ENCODE measurements at places on chromosomes 16 and 17. TPM values are rescaled to one million over a fixed set of nuclear protein-coding genes. Genes with fewer than 3 reads are reported as not detected.

EFCAB5 gene
- total RNA-seq = 0.52 TPM

BAHCC1 gene
- 0.27 TPM for total RNA-seq

KRTAP1-1 gene
- not detected for total RNA-seq

HBM gene
- total RNA-seq = not detected

VTN gene
- 0.23 TPM for total RNA-seq

RNU2-1 gene
- total RNA-seq = 6,735 TPM

USP31 gene
- total RNA-seq = 6.8 TPM

CCL4 gene
- total RNA-seq = 8.0 TPM

SLC38A7 gene
- total RNA-seq = 13.7 TPM

TBC1D3E gene
- total RNA-seq = not detected

C1QTNF8 gene
- total RNA-seq = not detected

FOXO3B gene
- total RNA-seq = 4.5 TPM

ERAL1 gene
- 47.8 TPM for total RNA-seq

WWP2 gene
- 73.2 TPM for total RNA-seq

SPNS2 gene
- total RNA-seq = 0.64 TPM

GPR142 gene
- total RNA-seq = not detected

KRTAP9-2 gene
- total RNA-seq = not detected

SSTR5 gene
- not detected for total RNA-seq

TBX6 gene
- total RNA-seq = 0.89 TPM

SSH2 gene
- 64.1 TPM for total RNA-seq

SULT1A4 gene
- total RNA-seq = 9.8 TPM

TSPOAP1 gene
- total RNA-seq = 76.8 TPM

CCL23 gene
- total RNA-seq = not detected

GNG13 gene
- not detected for total RNA-seq

ALOXE3 gene
- not detected for total RNA-seq

GRAPL gene
- total RNA-seq = 19.8 TPM

PER1 gene
- total RNA-seq = 20.4 TPM

MMP28 gene
- total RNA-seq = not detected

SAT2 gene
- 18.2 TPM for total RNA-seq

KRTAP16-1 gene
- not detected for total RNA-seq

PRR35 gene
- total RNA-seq = not detected

TBC1D3I gene
- 0.84 TPM for total RNA-seq

CES5A gene
- total RNA-seq = not detected

PSMC5 gene
- 158 TPM for total RNA-seq
